Epithelial cell of esophagus (primary cell): ENCODE measurements at places on chromosomes 6 and 20.
A peak's percentile ranks its signal among the peaks of the same experiment; 100 is the strongest.

DNA sequence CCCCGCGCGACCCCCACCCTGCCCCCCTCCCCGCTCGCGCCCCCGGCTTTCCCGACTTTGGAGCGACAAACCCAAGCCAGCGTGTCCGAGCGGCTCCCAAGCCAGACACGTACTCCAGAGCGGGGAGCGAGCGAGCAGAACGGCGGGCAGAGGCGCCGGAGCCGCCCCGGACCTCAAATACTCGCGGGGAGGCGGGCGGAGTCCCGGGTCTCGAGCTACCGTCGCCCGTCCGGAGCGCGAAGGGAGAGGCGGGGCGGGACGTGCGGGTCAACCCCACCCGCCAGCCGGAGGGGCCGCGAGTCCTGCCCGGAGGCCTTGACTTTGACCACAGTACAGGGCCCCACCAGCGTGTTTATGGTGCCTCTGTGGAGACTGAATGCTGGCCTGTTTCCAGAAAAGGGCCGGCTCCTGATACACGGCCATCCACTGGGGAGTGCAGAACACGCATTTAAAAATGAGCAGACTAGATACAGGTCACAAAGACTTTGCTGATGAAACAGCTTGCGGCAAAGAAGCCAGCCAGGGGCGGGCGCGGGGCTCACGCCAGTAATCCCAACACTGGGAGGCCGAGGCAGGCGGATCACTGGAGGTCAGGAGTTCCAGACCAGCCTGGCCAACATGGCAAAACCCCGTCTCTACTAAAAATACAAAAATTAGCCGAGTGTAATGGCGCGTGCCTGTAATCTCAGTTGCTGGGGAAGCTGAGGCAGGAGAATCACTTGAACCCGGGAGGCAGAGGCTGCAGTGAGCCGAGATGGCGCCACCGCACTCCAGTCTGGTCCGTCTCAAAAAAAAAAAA is at the start of gene SERPINB6:
Gene SERPINB6, minus strand, starts transcription at position 148 of the 799 bp plus-strand sequence. CDS start 12,235 bp downstream, outside the sequence.
- peak; percentile 44 for DNase-seq

GRCh38 chr20:57878786-57879424 is 169.1 kb upstream of the PMEPA1 start:
- DNase-seq: no peak

DNA sequence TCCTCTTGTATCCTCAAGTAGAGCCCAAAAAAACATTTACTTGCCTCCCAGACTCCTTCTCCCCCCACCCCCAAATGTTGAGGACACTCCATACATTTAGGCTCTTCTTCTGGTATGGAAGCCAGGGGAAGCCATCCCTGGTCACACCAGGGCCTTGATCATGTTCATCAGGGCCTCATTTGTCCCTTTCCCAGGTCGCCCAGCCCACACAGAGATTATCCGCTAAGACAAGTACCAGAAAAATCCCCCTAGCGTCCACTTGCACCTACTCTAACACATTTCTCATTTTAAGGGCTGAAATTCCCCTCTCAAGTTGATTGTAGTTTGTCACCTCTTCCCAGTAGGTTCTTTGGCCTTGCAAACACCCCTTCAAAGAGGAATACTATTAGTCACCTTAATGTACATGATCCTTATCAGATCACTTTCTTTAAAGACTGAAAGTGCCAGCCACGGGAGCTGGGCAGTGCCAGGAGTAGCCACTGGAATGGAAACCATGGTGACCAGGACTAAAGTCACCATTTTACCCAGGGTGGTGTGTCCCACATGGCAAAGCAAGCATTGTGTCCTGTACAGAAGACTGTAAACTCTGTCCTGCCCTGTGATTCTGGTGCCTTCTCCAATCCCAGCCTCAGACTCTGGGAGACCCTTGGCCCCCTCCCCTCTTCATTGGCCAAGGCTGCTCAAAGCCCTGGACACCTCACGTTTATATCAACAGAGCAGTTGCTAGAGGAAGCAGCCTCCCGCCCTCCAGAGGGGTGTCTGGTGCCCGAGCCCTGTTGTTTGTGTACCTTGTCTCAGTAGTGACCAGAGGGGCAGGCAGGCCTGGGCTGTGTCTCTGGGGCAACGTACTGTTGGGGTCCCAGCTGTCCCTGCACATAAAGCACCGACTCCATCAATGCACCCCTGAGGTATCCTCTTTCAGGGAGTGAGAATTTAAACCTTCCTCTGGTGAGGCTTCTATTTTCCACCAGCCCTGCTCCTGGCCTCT is 5.0 kb upstream of the APOBEC2 start:
- no peak for DNase-seq

DNA sequence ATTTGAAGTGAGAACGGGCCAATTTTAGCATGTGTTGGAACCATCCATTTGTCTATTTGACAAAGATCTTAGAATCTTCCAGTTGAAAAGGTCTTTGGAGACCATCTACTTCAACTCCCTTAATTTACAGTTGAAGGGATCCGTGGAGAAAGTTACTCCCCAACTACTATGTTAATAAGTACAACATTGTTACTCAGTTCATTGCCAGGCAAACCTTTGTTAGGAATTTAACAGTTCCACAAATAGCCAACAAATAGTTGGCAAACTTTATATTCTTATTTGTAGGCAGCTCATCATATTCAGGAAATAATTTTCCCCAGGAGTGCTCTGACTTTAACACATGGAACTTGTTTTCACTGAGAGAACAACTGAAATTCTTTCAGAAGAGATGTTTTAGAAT is 81.0 kb upstream of the FLRT3 start:
- DNase-seq: no peak

DNA sequence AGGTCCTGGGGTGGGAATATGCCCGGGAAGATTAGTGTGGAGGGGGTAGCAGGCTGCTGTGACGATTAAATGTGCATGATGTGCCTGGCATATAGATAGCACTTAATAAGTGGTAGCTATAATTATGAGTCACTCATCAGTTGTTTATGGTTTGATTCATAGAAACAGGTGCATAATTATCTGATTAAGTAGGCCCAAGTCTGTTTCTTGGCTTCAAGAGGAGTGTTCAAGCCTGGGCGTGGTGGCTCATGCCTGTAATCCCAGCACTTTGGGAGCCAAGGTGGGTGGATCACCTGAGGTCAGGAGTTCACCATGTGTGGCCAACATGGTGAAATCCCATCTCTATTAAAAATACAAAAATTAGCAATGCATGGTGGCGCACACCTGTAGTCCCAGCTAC is 74.9 kb downstream of the QRSL1 start:
- DNase-seq: no peak

- DNase-seq: peak; percentile 13
Measured at GRCh38 chr6:83151114-83151513, 42.0 kb downstream of the PGM3 start.

DNA sequence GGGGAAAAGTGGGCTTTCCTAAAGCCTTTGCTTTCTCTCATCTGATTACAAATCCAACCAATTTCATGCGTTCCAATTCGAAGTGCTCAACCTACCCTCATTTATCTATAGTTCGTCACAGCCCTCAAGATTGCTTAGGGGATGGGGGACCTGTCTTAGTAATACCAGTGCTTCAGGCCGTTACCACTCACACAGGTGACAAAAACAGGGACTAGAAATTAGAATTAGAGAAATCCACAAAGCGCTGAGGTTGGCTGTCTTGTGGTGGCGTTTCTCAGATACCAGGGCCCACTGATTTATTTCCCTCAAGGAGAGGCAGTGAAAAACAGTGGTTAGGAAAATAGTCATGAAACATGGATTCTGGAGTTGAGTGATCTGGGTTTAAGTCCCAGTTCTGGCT is 121.6 kb upstream of the SPACA1 start:
- no peak for DNase-seq

GRCh38 chr20:18005170-18005989 is 36.6 kb downstream of the MGME1 start:
- no peak for DNase-seq

DNA sequence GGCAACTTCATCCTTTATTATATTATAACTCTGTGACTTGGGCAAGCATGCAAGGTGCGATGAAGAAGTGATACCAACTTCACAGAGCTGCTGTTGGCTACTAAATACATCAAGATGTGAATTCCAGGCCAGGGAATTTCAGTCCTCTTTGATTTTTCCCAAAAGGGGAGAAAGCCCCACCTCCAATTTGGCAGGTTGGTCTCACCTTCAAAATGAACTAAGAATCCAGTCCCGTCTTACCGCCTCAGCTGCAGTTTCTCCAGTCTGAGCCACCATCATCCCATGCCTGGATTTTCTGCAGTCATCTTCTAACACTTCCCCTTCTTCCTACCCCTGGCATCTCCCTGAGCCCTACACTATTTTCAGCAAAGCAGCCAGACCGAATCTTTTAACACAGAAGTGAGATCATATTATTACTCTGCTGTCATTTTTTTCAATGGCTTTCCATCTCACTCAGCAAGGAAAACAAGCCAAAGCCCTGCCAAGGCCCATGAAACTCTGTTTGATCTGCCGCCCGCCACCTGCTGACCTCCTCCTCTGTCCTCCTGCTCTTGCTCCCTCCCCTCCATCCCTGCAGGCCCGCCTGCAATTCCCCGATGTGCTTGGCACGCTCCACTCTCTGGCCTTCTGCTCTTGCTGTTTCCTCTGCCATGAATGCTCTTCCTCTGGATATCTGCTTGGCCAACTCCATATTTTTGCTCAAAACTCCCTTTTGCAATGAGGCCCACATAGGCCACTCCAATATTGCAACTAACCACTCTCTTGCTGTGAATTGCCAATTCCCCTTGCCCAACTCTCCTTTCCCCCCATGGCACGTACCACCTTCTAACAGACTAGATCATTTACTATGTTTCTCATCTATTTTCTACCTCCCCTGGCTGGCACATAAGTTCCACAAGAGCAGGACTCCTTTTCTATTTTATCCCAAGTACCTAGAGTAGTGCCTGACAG is 46.0 kb upstream of the TAGAP start:
- DNase-seq: no peak

GRCh38 chr6:3291346-3291745 is 32.6 kb downstream of the PSMG4 start:
- DNase-seq: no peak

DNA sequence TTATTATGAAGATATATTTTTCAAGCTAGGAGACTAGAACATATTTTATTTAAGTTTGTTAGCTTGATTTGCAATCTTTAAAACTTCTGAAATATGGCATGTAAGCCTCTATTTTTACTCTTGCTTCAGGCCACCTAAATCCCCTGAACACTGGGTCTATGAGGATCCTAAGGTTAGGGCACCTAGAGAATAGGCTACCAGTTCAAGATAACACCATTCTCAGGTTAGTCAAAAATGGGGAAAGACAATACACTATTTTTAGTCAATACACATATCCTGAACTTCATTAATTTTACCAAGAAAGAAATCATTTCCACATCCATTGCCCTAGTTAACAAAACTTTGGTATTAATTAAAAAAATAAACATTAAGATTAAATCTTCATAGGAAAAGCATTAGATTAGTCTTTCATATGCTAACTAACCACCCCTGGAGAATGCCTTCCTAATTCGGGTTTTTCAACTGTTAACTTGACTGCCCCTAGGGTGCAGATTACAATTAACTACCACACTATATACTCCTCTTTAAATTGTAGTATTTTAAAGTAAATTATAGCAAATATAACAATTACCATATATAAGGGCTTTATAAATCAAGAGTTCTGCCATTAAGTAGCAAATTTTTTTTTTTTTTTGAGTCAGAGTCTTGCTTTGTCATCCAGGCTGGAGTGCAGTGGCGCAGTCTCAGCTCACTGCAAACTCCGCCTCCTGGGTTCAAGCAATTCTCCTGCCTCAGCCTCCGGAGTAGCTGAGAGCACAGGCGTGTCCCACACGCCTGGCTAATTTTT is 6.7 kb upstream of the HSF2 start:
- DNase-seq: no peak

DNA sequence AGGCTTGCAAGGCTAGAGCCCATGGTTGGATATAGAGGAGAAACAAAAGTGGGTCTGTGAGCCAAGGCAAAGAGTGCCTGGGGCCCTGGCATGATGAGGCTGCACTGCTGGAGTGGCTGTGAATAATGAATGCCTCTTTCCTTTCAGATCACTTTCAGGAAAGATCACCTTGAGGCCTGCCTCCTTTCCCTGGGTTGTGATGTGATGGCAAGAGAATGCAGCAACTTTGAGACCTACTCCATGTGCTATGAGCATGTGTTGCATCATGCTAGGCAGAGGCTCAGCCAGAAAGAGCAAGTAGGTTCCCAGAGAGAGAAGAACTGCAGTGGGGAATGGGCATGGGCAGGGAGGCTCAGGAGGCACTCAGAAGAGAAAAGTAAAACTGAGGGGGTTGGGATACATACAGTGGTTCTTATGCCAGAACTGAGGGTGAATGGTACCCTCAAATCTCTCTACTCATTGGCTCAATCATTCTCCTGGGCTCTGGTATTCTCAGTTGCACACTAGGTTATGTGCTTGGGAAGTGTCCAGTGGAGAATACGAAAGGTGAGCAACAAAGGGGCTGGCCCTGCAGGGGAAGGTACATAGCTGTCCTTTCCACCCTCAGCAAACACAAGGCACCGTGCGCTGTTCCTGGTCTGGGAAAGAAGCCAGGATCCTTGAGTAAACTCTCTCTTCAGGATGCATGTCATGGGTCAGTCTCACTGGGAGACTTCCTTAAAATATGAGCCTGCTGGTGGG is 45.9 kb downstream of the CD164 start:
- peak; percentile 90 for DNase-seq

DNA sequence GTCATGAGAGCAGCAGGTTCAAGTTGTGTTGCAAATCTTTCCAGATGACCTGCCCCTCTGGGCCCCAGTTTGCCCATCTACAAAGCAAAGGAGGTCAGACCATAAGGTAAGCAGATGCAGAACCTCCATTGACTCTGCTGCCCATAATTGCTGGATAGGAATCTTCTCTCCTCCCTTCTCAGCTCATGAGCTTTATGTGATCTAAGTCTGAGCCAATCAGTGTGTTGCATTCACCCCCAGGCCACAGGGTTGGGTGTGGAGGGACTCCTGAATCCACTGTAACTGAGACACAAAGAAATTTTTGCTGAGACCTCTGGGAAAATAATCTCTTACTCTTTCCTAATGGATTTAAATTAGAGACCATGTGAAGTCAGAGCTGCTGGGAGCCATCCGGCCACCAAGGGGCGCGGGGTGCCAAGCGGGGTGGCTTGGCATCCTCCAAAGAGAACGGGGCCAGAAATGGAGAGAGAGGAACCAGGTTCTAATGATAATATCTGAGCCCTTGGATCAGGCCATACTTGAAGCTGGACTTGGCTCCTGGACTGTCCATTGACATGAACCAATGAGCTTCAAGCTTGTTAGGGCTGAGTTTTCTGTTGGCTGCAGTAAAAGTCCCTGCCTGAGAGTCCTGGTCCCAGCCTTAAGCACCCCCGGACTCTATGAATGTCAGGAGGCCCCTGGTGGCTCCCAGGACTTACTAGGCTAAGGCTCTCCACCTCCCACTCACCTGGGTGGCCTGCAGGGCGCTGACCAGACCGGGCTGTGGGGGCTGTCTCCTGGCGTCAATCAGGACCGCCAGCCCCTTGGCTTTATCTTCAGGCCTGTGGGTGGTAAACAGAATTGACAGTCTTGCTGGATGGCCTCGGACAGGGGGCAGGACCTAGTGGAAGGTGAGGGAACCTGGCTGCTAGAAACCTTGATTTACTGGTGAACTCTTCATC is 32.8 kb downstream of the KIAA1755 start:
- DNase-seq: no peak

GRCh38 chr6:5398530-5398929 is 137.2 kb downstream of the FARS2 start:
- peak; percentile 81 for DNase-seq

- peak; percentile 8 for DNase-seq
Measured at GRCh38 chr6:112636650-112637262, 289.6 kb downstream of the RFPL4B start.

GRCh38 chr20:11212272-11212671 is 538.5 kb upstream of the JAG1 start:
- DNase-seq: no peak
